Endothelial cell of umbilical vein (primary cell): ENCODE measurements at places on chromosomes 16 and 17.

GRCh38 chr16:54284319-54284930 lies 2.2 kb downstream of the IRX3 start:
- DNase-seq: no peak
- no peak overlapping the region for H3K27ac ChIP-seq
- H3K36me3 ChIP-seq: no peaks in the 10 kb centered on the region
- H3K4me1 ChIP-seq: peaks cover 8% of the 10 kb centered on the region
- H3K4me3 ChIP-seq: no peak overlapping the region

- H3K36me3 ChIP-seq: peaks cover 28% of the 10 kb centered on the region
- no peak overlapping the region for H3K27ac ChIP-seq
- peak; percentile 36 for DNase-seq
- no peak overlapping the region for H3K4me3 ChIP-seq
- no peaks in the 10 kb centered on the region for H3K4me1 ChIP-seq
Measured at GRCh38 chr17:44400226-44400847, 10.9 kb upstream of the ITGA2B start.

GRCh38 chr17:29610395-29610794 lies 12.3 kb downstream of the CORO6 start:
- no peak for DNase-seq
- no peak overlapping the region for H3K4me3 ChIP-seq
- H3K4me1 ChIP-seq: peaks cover 10% of the 10 kb centered on the region
- H3K36me3 ChIP-seq: peaks cover 4% of the 10 kb centered on the region

GRCh38 chr16:15658556-15658955 lies 8.5 kb downstream of the NDE1 start:
- H3K4me3 ChIP-seq: no peak overlapping the region
- no peak for DNase-seq
- no peaks in the 10 kb centered on the region for H3K27me3 ChIP-seq
- H3K36me3 ChIP-seq: no peaks in the 10 kb centered on the region
- H3K27ac ChIP-seq: no peak overlapping the region
- H3K4me1 ChIP-seq: no peaks in the 10 kb centered on the region

GRCh38 chr16:51433599-51433998 lies 282.5 kb upstream of the SALL1 start:
- no peak overlapping the region for H3K4me3 ChIP-seq
- DNase-seq: no peak
- H3K4me1 ChIP-seq: no peaks in the 10 kb centered on the region
- H3K36me3 ChIP-seq: no peaks in the 10 kb centered on the region
- no peak overlapping the region for H3K27ac ChIP-seq
- no peaks in the 10 kb centered on the region for H3K27me3 ChIP-seq

DNA sequence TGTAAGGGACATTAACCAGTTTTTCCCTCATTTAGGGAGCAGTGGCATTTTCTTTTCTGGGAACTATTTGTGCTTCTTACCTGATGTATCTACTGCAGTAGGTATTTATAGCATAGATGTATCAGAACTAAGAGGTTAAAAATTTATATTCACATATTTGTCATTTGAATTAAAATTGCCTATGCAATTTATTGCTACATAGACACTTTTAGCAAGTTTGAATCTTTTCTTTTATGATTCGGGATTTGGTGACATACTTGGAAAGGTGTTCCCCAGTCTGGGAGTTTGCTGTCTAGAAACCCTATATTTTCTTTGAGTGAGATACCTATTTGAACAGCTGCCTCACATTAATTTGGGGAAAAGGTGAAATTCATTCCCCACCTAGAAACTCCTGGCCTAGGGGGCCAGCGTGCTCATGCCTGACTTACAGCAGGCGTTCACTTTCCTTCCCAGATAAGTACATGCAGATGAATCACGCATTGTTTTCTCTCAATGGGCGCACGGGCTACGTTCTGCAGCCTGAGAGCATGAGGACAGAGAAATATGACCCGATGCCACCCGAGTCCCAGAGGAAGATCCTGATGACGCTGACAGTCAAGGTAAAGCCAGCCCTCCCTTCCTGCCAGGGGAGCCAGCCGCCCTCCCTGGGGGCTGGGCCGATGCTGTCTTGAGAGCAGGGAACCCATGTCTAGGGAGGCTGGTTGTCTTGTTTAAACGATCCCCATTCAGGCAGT lies 73.8 kb downstream of the SDR42E1 start:
- no peak for DNase-seq
- H3K27me3 ChIP-seq: no peaks in the 10 kb centered on the region
- no peaks in the 10 kb centered on the region for H3K4me1 ChIP-seq
- no peak overlapping the region for H3K27ac ChIP-seq

GRCh38 chr16:57238682-57239081 lies 6.4 kb upstream of the ARL2BP start:
- H3K27me3 ChIP-seq: no peaks in the 10 kb centered on the region
- DNase-seq: no peak
- H3K4me3 ChIP-seq: no peak overlapping the region
- H3K27ac ChIP-seq: peak overlapping the region; percentile 16
- H3K4me1 ChIP-seq: no peaks in the 10 kb centered on the region
